ENCODE measurements at places on chromosomes 4 and X.

GRCh38 chrX:69238887-69239231 is 73.6 kb upstream of the PJA1 start:
- DNase-seq, result no peak

- no peak for DNase-seq
Observed at GRCh38 chr4:177448850-177449249, 6.6 kb upstream of the AGA start.

GRCh38 chr4:6232836-6233785 is 32.8 kb upstream of the JAKMIP1 start:
- DNase-seq, result no peak

GRCh38 chr4:77360451-77360850 is 203.4 kb downstream of the CCNG2 start:
- DNase-seq, result no peak

- no peak for DNase-seq
Observed at GRCh38 chr4:13403326-13403725, 80.8 kb downstream of the RAB28 start.

GRCh38 chr4:23881674-23882337 is 8.0 kb downstream of the PPARGC1A start:
- DNase-seq, result no peak

DNA sequence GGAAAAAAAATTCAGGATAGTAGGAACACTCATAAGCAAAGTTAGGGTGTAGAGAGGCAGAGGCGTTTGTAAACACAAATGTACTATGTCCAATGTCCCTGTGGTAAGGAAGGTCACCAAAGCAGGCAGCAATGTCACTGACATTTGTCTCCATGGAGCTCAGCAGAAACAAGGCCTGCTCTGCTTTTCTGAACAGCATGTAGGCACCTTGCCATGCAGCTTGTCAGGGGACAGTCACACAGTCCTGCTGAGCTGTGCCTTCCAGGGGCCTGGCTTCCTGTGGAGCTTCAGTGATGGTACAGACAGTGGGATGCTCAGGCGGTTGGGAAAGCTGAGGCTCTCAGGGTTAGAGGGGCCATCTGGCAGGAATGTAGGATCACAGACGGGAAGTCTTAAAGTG is 74.5 kb upstream of the HS3ST1 start:
- no peak for DNase-seq

- no peak for DNase-seq
Observed at GRCh38 chrX:111581086-111581485, 69.6 kb downstream of the SERTM2 start.

- DNase-seq, result no peak
Observed at GRCh38 chr4:91228659-91229058, 1075.1 kb upstream of the GRID2 start.

GRCh38 chrX:155027509-155028066 is 944 bp downstream of the FUNDC2 start:
- no peak for DNase-seq

- no peak for DNase-seq
Observed at GRCh38 chrX:155048977-155049619, 21.8 kb downstream of the CMC4 start.
